ENCODE measurements at places on chromosomes 11 and 22.

- DNase-seq = no peak
Measured at GRCh38 chr22:31275576-31275975, 16.7 kb downstream of the PIK3IP1 start.

GRCh38 chr11:47109727-47110246 lies 66.9 kb downstream of the ARFGAP2 start:
- no peak for DNase-seq

DNA sequence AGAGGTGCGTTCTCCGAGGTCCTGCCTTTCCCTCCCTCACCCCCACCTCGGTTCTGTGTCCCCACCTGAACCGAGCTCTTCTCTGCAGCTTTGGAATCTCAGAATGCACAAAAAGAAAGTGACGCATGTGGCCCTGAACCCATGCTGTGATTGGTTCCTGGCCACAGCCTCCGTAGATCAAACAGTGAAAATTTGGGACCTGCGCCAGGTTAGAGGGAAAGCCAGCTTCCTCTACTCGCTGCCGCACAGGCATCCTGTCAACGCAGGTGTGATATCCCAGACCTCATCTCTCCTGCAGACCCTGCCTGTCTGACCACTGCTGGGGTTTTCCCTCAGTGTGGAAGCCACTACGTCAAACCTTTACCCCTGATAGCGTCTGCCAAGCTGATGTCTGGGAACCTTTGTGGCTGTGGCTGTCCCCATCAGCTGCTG lies 13.9 kb downstream of the ACP2 start:
- DNase-seq = no peak

GRCh38 chr11:42337786-42338455 lies 878.5 kb upstream of the LRRC4C start:
- DNase-seq = no peak
